ENCODE measurements at places on chromosomes 3 and 15. TPM values are rescaled to one million over a fixed set of nuclear protein-coding genes. Genes with fewer than 3 reads are reported as not detected.

The ADAMTS9 gene
- total RNA-seq: 1.1 TPM

The DCP1A gene
- 30.1 TPM for total RNA-seq

- no peak for DNase-seq
- no peaks in the 10 kb centered on the region for H3K27me3 ChIP-seq
- H3K4me3 ChIP-seq: no peak overlapping the region
- no peak overlapping the region for H3K27ac ChIP-seq
- no peaks in the 10 kb centered on the region for H3K36me3 ChIP-seq
These were observed 532.3 kb upstream of the SUCLG2 start for GRCh38 chr3:68186733-68187132.

DNA sequence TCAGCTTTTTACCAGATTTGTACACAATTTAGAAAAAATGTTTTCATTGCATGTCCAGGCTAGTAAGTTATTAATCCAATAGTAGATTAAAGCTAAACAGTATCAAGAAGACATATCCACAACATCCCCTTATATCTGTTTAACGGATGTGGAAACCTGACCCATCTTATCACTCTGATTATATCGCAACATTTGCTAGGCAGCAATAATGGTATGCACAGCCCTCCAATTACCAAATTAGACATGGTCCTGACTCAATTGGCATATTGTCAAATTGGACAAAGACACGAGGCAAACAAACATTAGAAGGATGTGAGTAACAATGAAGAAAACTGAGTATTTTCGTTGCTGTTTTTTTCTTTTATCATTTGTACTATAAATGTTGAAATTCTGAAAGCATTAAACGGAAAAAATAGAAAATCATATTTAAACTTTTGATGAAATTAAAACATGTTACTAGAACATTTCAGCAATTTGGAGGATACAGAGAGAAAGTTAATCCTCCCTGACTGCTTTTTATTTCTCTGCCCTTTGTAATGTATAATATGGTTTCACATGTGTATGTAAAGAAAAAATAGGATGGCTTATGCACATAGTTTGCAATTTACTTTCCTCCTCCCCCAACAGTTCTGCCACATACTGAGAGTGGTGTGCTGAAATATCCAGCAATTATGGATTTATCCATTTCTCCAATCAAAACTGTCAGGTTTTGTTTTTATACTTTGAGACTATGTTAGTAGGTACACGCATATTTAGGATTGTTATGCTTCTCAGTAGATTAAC, 633.7 kb downstream of the ZIC1 start:
- H3K4me1 ChIP-seq: no peaks in the 10 kb centered on the region
- DNase-seq: peak; percentile 34
- H3K27ac ChIP-seq: no peak overlapping the region
- H3K4me3 ChIP-seq: no peak overlapping the region

The AADACL2 gene
- total RNA-seq: not detected

DNA sequence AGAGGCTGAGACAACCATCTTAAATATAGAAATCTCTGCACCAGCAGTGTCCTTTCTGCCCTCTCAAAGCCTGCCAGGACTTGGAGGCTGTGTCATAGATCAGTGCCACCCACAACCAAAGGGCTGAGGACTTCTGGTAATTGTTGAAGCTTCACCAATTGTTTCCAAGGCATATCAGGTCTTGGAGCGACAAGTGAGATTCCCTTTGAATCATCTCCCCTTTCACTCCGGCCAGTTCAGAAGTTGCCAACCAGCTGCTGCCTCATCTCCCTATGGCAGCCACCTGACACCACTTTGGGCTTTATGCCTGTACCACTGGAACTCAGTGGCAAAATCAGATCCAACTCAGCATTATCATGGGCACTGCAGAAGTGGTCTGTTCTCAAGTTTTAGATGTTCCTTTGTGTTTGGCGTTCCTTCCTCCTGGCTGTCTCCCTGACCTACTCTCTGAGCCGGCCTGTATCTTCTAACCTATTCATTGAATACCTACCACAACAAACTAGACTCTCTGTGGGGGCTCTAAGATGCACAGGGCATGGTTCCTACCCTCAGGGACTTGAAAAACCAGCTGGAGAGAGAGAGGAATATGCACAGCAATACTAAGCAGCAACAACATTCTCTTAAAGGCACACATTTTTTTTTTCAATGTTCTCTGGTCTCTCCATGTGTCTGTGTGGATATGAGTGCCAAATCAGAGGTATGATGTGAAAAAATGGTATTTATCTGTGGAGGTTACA, 90.8 kb upstream of the PFN2 start:
- peaks cover 2% of the 10 kb centered on the region for H3K27me3 ChIP-seq
- no peak overlapping the region for H3K27ac ChIP-seq
- H3K36me3 ChIP-seq: no peaks in the 10 kb centered on the region
- no peak for DNase-seq

DNA sequence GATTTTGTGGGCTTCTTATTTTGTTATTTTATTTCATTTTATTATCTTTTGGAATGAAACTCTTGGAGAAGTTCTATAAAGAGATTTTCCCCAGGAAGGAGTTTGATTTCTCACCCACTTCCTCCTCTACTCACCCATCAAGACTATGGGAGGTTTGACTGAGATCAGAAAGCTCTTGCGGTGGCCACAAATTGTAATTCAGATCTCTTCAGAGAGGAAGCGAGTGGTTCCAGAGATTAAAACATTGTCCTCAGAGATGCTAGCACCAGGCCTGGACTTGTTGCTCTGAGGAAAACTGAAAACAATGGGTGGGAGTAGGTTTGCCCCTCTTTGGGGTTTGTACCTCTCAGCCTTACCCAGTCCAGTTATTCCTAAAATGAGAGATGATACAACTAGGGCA, 8.1 kb upstream of the MUC13 start:
- no peak overlapping the region for H3K4me3 ChIP-seq
- peaks cover 6% of the 10 kb centered on the region for H3K27me3 ChIP-seq
- no peaks in the 10 kb centered on the region for H3K4me1 ChIP-seq
- no peaks in the 10 kb centered on the region for H3K36me3 ChIP-seq

DNA sequence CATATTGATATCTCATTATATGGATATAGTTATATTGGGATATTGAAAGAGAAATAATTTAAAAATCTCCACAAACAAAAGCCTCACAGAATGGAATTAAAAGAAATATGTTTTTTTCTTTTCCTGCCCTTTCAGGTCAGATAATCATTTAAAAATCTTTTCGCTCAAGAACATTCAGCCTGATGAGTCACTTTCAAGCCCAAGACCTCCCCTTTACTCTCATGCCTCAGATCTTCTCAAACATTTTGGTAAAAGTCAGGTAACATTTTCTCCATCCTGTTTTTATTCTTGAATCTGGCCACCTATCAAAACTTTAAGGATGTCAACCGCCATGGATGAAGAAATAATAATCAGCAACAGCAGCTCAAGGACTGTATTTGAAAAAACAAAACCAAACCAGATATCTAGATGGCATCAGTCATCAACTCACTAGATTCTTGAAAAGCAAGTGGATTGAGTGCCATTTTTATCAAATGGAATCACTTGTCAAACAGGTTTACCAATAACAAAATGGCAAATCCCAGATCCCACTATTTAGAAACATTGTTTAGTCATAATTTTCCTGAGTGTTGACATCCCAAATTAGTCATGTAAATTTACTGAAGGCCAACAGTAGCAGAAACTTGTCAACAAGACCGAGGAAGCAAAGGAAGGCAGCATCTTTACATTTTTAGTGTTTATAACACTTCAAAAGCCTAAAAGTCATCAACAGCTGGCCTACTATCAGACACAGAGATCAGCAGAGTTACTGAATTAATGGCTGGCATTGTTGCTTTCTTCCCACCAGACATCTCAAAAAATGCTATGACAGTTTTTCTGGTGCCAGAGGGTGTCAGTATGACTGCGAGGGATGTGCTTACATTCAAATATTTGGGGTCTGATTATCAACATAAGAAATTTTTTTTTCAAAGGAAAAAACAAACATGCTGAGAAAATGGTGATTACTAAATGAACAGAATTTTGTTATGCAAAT, 444.7 kb downstream of the MAGI1 start:
- no peaks in the 10 kb centered on the region for H3K27me3 ChIP-seq
- H3K4me1 ChIP-seq: peaks cover 6% of the 10 kb centered on the region
- H3K4me3 ChIP-seq: no peak overlapping the region
- no peaks in the 10 kb centered on the region for H3K36me3 ChIP-seq

- H3K27ac ChIP-seq: no peak overlapping the region
- H3K4me1 ChIP-seq: peaks cover 25% of the 10 kb centered on the region
- H3K36me3 ChIP-seq: peaks cover 7% of the 10 kb centered on the region
- H3K27me3 ChIP-seq: no peaks in the 10 kb centered on the region
These were observed 150.5 kb downstream of the LRRK1 start for GRCh38 chr15:101069654-101069973.

- H3K4me1 ChIP-seq: peaks cover 26% of the 10 kb centered on the region
- H3K4me3 ChIP-seq: no peak overlapping the region
- peak; percentile 44 for DNase-seq
- peak overlapping the region; percentile 66 for H3K27ac ChIP-seq
- H3K36me3 ChIP-seq: peaks cover 11% of the 10 kb centered on the region
These were observed 12.1 kb downstream of the ATP13A3 start for GRCh38 chr3:194474675-194475074.

GRCh38 chr3:87145553-87145952, 81.6 kb upstream of the CHMP2B start:
- no peaks in the 10 kb centered on the region for H3K27me3 ChIP-seq
- no peak overlapping the region for H3K4me3 ChIP-seq
- H3K4me1 ChIP-seq: no peaks in the 10 kb centered on the region

- H3K27me3 ChIP-seq: no peaks in the 10 kb centered on the region
- no peaks in the 10 kb centered on the region for H3K36me3 ChIP-seq
- no peak overlapping the region for H3K4me3 ChIP-seq
These were observed 183.3 kb upstream of the ZBTB20 start for GRCh38 chr3:115330430-115330829.

The FOXB1 gene
- total RNA-seq: not detected

DNA sequence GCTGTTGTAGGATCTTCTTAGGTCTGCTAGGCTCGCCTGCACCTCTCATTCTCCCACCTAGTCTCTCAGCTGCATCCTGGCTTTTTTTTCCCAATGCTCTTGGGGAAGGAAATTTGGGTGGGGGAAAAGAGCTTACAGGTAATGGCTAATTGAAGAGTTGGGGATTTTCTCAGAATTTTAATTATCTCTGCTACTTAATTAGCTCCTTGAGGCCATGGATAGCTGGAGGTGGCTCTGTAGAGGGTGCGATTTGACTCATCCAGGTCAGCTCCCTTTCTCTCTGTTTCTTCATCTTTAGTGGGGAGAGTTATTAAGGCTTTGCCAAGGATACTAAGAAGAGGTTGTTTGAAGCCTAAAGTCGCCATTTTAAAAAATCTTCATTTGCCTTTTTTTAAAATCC, 22.6 kb downstream of the SNAPC5 start:
- DNase-seq: no peak
- H3K4me3 ChIP-seq: no peak overlapping the region
- H3K4me1 ChIP-seq: peaks cover 9% of the 10 kb centered on the region
- no peak overlapping the region for H3K27ac ChIP-seq

GRCh38 chr3:57840473-57840872, 84.4 kb downstream of the SLMAP start:
- peaks cover 2% of the 10 kb centered on the region for H3K4me1 ChIP-seq
- H3K27me3 ChIP-seq: no peaks in the 10 kb centered on the region
- no peak overlapping the region for H3K4me3 ChIP-seq
- H3K27ac ChIP-seq: no peak overlapping the region
- H3K36me3 ChIP-seq: no peaks in the 10 kb centered on the region

- no peaks in the 10 kb centered on the region for H3K36me3 ChIP-seq
- no peak overlapping the region for H3K4me3 ChIP-seq
- no peak overlapping the region for H3K27ac ChIP-seq
- no peaks in the 10 kb centered on the region for H3K27me3 ChIP-seq
These were observed 227.8 kb upstream of the MRPL3 start for GRCh38 chr3:131730581-131730980.

GRCh38 chr3:37938011-37938410, 52.6 kb upstream of the VILL start:
- no peak overlapping the region for H3K27ac ChIP-seq
- H3K27me3 ChIP-seq: no peaks in the 10 kb centered on the region
- H3K4me3 ChIP-seq: no peak overlapping the region
- peaks cover 16% of the 10 kb centered on the region for H3K4me1 ChIP-seq
- DNase-seq: no peak

- no peaks in the 10 kb centered on the region for H3K36me3 ChIP-seq
- no peak for DNase-seq
- H3K27ac ChIP-seq: no peak overlapping the region
- no peak overlapping the region for H3K4me3 ChIP-seq
- H3K27me3 ChIP-seq: no peaks in the 10 kb centered on the region
These were observed 1108.5 kb upstream of the EPHA6 start for GRCh38 chr3:95705786-95706418.

The COL6A5 gene
- total RNA-seq: not detected

- no peaks in the 10 kb centered on the region for H3K27me3 ChIP-seq
- no peak overlapping the region for H3K27ac ChIP-seq
- H3K4me3 ChIP-seq: no peak overlapping the region
- no peaks in the 10 kb centered on the region for H3K4me1 ChIP-seq
- no peaks in the 10 kb centered on the region for H3K36me3 ChIP-seq
- no peak for DNase-seq
These were observed 84.9 kb upstream of the ACP3 start for GRCh38 chr3:132232231-132232792.

DNA sequence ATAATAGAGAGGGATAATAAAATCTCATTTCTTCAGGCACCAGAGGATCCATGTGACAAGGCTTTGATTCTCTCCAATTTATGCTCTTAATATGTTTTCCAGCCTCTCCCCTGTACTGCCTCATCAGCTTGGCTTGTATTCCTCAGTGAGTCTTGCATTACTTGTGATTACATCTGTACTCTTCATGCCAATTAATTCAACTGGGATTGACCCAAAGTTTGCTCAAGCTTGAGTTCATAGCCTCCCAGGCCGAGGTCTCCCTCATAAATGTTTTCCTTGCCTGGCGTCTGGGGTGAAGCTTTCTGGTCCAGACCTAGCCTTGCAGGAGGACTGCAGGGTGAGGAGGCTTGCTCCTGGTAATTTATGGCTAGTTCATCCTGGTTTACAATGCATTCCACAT, 146.9 kb downstream of the CHST2 start:
- H3K4me3 ChIP-seq: no peak overlapping the region
- H3K27ac ChIP-seq: no peak overlapping the region
- no peaks in the 10 kb centered on the region for H3K4me1 ChIP-seq
- no peaks in the 10 kb centered on the region for H3K36me3 ChIP-seq
- H3K27me3 ChIP-seq: no peaks in the 10 kb centered on the region
- no peak for DNase-seq

- no peaks in the 10 kb centered on the region for H3K4me1 ChIP-seq
- H3K27me3 ChIP-seq: no peaks in the 10 kb centered on the region
- H3K27ac ChIP-seq: peak overlapping the region; percentile 33
- no peak for DNase-seq
- no peaks in the 10 kb centered on the region for H3K36me3 ChIP-seq
These were observed 25.5 kb upstream of the ATP8B4 start for GRCh38 chr15:50144341-50145120.

The GABRA5 gene
- 8.3 TPM for total RNA-seq

The DUOXA2 gene
- total RNA-seq: not detected

The AHSG gene
- total RNA-seq: not detected

DNA sequence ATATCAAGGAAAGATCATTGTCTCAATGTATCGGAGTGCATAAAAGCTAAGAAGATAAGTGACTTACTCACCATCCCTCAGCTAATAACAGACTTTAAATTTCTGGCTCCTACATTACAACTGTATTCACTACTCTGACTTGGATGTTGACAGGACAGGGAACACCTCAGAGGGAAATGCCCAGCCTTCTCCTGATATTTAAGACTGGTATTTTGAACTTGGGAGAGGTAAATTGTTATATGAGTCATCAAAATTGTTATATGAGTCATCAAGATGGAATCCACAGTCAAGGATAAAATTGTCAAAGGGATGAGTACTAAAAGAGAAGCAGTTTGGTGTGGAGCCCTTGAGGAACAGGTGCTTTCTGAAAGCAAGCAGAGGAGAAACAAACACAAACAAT, 961.4 kb downstream of the VGLL3 start:
- H3K4me1 ChIP-seq: no peaks in the 10 kb centered on the region
- DNase-seq: no peak
- no peak overlapping the region for H3K27ac ChIP-seq
- no peaks in the 10 kb centered on the region for H3K36me3 ChIP-seq
- no peaks in the 10 kb centered on the region for H3K27me3 ChIP-seq
